ENCODE measurements at places on chromosomes 16 and 17.

GRCh38 chr16:83494459-83494858 lies 313.3 kb upstream of the HSBP1 start:
- no peak for DNase-seq

GRCh38 chr17:10557422-10557821 lies 8.0 kb upstream of the MYH2 start:
- DNase-seq, result no peak

GRCh38 chr16:88570691-88571092 lies 489 bp downstream of the ZC3H18 start:
- peak; percentile 61 for DNase-seq

GRCh38 chr16:50478773-50479149 lies 69.4 kb upstream of the NKD1 start:
- DNase-seq, result no peak

GRCh38 chr17:28928061-28928460 lies 23.3 kb downstream of the PHF12 start:
- DNase-seq, result peak; percentile 29

GRCh38 chr17:63278728-63279442 lies 167.2 kb downstream of the CYB561 start:
- no peak for DNase-seq

DNA sequence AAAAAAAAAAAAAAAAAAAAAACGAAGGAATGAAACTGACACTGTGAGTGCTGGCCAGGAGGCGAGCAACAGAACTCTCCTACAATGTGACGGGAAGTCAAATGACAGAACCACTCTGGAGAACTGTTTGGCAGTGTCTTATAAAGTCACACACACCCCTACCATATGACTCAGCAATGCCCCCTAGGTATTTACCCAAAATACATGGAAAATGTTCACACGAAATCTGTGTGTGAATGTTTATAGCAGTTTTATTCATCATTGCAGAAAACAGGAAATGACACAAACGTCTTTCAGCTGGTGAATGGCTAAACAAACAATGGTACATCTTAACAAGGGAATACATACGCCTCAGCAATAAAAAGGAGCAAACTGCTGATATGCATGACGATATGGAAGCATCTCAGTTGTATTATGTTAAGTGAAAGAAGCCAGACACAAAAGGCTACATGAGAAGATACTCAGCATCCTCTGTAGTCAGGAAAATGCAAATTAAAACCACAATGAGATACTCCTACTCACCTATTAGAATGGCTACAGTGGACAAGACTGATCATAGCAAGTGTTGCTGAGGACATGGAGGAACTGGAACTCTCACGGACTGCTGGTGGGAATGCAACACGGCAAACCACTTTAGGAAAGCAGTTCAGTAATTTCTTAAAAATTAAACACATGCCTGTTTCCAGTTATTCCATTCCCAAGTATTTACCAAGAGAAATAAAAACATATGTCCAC lies 74.7 kb downstream of the TBC1D16 start:
- no peak for DNase-seq

DNA sequence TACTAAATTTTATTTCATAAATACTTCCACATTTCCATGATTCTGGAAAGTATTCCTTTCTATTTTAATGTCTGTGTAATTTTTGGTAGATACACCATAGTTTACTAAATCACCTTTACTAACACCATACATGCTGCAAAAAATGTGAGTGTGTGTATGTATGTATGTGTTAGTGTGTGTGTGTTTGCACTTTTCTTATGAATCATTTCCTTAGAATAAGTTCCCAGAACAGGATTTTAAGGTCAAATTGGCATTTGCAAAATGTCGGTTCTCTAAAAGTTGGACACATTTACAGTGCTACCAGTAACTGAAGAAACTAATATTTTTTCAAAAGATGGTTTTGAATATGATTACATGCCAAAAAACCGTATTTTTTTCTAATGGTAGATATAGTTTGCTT lies 137.1 kb downstream of the CYB561 start:
- DNase-seq, result no peak

DNA sequence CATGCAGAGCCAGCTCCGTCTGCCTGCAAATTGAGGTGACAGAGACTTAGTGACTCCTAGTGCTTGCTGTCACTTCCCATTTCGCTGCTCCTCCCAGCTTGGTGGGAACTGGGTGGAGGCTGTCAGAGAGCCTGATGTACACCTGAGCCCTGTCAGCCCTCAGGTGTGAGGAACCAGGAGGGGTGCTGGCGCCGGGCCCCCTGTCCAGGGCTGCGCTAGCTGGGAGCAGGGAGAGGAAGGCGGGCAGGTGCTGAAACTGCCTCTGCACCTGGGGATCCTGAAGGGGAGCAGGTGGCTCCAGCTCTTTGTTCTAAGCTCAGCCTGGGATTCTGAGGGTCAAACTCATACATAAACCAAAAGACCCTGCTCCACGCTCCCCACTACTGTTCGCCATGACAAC lies 10.8 kb upstream of the WSCD1 start:
- DNase-seq, result no peak

- DNase-seq, result peak; percentile 57
These were observed 54.2 kb downstream of the SREBF1 start for GRCh38 chr17:17782523-17783115.

DNA sequence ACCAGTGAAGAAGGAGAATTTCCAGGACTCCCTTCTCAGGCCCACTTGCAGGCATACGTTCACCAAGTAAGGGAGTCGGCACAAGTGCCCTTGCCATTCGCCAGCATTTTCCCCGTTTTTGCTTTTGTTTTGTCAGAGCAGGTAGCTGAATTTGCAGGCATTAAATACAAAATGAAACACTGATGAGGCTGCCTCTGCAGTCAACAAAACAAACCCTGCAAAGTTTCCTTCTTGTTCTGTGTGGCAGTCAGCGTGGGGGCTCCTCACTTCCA lies 7.8 kb downstream of the GLOD4 start:
- no peak for DNase-seq

GRCh38 chr16:9307446-9307845 lies 216.0 kb downstream of the HAPSTR1 start:
- DNase-seq, result no peak

- DNase-seq, result no peak
These were observed 1.7 kb upstream of the GJD3 start for GRCh38 chr17:40366076-40366860.

DNA sequence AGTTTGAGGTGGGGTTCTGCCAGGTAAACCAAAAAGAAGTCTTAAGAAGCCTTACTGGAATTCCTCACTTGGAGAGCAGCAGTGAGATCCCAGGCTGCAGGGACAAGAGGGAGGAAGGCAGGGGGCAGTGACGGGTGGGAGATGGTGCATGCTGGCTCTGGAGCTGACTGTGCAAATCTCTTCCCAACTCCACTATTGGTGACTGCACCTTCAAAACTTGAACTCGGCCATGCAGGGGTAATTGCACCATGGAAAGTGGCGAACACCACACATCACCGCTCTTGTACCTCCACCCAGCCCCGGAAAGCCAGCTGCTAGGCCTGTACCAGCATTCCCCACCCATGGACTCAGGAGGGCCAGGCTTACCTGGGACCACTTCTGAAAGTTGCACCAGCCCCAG lies 51.4 kb upstream of the CDR2 start:
- DNase-seq, result no peak

DNA sequence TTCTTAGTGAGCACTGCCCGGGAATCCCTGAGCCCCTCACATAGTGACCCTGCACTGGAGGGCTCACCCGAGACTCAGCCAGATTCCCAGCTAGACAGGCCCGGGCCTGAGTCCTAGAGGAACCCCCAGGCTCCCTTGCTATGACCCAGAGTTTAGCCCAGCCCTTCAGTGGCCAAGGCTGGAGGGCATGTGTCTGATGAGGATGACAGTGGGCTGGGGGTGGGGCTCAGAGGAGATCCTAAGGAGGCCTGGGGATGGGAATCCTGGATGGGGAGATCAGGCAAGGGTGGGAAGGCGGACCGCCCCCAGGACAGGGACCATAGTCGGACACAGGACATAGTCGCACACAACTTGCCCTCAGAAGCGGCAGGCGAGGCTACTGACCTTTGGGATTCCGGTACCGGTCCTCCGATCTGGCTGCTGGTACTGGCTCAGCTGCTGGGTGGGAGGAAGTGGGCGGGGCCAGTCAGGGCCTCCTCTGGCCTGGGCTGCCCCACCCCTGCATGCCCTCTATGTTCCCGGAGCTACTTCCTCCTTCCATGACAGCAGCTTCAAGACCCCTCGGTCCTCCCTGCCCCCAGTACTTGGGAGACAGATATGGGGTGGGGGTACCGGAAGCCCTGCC lies 1.1 kb downstream of the CD79B start:
- DNase-seq, result peak; percentile 74

DNA sequence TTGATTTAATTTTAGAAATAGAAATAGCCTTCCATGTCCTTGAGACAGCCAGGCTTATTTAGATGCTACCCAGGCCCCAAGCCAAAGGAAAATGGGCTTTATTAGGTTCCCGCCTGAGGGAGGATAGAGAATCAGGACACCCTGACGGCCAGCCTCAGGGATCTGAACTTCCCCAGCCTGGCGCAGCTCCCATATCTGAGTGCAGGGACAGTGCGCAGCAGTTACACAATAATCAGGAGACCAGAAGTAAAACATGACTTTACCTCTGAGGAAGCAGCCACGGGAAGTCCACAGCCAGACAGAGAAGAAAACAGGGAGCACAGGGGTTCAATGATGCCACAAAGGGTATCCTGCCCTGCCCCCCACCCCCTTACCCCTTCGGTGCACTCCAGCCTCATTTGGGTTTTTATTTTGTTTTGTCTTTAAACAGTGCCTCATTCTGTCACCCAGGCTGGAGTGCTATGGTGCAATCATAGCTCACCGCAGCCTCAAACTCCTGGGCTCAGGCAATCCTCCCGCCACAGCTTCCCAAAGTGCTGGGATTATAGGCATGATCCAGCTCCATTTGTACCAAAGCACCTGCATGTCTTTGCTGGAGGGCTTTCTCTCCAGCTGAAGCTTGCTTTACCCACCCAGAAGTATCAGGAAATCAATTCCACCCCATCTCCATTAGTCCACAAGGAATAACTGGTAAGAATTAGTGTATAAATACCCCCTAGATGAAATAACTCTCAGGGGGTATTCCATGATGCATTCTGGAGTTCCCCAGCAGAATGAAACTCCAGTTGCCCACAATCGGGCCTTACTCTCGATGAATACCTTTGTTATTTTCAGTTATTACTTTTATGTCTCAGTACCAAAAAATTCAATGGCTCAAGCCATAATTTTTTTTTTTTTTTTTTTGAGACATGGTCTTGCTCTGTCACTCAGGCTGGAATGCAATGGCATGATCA lies 21.9 kb downstream of the ORC6 start:
- no peak for DNase-seq

DNA sequence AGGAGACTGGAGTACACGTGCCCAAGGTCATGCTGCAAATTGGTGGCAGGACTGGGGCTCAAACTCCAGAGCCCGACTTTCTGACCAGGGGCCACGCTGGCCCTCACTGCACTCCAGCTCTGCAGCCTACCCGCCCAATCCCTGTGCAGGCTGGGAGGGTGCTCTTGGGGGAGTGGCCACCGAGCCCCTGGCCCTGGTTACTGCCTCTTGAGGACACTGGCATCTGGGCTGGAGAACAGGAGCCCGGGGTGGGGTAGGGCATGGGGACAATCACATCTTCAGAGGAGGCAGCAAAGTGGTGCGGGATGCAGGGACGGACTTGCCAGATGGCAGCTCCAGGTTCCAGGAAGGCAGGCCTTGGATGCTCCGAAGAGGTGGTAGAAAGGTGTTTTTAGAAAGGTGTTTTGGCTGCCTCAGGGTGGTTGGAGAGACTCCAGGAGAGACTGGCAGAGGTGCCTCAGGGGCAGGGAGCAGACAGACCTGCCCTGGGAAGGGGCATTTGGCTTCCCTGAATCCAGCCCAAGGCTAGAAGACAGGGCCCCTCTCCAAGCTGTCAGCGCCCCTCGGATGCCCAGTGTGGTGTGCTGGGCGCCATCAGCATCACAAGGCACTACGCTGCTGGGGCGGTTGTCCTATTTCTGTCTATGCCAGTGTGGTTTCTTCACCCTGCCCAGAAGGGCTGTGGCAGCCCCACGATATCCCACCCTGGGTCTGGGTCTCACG lies 220.6 kb downstream of the NTN1 start:
- DNase-seq, result no peak

DNA sequence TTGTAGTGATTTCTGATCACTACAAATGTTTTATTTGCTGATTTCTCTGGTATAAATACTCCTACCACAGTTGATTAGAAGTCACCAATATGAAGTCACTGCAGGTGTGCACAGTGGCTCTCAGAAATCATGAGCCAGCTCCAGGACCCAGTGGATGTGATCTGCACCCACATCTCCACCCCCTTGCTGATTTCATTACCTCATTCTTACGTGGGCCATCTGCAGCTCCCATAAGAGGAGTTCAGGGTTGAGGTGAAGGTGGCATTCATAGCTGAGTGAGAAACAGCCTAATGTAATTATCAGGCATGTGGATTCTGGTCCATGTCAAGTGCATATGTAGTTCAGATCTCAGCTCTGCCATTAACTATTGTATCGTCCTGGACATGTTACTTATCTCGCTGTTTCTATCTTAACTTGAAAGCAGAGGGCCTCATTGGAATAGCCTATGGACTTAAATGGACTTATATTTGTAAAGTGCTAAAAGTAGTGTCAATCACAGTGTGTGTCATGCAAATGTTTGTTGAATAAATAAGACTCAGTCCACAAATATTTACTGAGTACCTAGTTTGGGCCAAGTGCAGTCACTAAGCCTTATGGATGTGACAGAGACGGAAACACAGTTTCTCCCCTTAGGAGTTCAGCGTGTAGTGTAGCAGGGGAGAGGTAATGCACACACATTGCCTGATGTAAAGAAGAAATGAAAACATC lies 40.7 kb upstream of the ZKSCAN2 start:
- DNase-seq, result no peak

DNA sequence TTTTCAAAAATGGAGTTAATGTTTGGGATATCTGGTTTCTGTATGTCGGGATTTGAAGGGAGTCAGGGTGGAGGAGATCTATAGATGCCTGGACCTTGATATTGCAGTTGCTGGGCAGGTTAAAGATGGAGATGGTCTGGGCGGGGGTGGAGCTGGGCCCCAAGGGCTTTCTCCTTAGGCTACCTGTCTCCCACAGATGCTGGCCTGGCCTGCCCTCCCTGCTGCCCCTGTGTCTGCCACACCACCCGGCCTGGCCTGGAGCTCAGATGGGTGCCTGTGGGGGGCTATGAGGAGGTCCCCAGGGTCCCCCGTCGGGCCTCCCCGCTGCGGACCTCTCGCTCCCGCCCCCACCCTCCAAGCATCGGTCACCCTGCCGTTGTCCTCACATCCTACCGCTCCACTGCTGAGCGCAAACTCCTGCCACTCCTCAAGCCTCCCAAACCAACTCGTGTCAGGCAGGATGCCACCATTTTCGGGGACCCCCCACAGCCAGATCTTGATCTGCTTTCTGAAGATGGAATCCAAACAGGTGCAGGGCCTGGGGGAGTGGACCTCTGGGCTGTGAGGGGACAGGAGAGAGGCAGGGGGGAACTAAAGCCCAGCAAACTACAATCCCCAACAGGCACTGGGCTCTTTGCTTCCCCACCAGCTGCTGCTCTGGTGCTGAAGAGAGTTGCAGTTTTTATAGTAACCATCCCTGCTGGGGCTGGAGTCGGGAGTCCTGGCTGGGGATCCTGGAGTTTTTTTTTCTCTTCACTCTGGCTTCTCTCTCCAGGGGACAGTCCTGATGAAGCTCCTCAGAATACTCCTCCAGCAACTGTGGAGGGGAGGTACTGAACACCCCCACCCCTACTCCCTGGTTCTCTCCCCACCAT lies 2.9 kb downstream of the ARHGEF15 start:
- no peak for DNase-seq

- DNase-seq, result no peak
These were observed 16.1 kb upstream of the KIF19 start for GRCh38 chr17:74309902-74310301.

GRCh38 chr17:82691714-82692113 lies 6.8 kb downstream of the RAB40B start:
- DNase-seq, result no peak

All from GM06990 (cell line).